ENCODE measurements at places on chromosomes 3 and 15.

GRCh38 chr3:98322101-98322500 is 31.6 kb upstream of the OR5K4 start:
- no peak for DNase-seq

- no peak for DNase-seq
Observed at GRCh38 chr15:51499379-51499976, 123.1 kb downstream of the DMXL2 start.

GRCh38 chr15:53835309-53835708 is 75.8 kb upstream of the WDR72 start:
- DNase-seq: no peak

- DNase-seq: no peak
Observed at GRCh38 chr3:48826451-48826850, 21.2 kb downstream of the PRKAR2A start.

GRCh38 chr15:85771781-85772445 is 22.8 kb downstream of the KLHL25 start:
- DNase-seq: no peak

DNA sequence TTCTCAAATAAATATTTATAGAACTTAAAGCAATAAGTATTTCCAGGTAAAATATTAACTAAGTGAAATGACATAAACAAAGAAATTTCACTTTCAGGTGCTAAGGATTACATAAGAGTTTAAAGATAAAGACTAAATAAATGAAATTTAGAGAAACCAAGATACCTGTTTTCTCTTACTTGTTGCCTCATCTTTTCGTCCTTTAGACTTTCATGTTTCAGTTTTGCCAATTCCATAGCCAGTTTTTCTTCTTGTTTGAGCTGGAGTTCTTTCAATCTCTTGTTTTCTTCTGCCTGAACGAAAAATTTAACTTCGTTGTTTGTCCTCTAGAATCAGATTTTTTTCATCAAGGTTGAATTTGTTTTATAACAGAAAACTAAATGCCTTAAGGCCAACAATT is 8.7 kb downstream of the MNS1 start:
- DNase-seq: no peak

DNA sequence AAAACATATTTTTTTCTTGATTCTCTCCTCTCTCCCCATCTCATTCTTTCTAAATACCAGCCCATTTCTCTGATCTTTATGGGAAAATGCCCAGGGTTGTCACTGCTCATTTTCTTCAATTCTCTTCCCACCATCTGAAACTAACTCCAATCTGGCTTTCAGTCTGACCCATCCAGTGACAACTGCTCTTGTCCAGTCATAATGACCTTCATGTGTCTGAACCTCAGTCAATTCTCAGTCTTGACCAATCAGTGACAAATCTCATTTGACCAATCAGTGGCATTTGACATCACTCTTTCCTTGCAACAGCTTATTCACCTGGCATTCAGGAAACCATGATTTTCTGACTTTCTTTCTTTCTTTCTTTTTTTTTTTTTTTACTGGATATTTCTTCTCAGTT is 15.1 kb downstream of the VEPH1 start:
- no peak for DNase-seq

DNA sequence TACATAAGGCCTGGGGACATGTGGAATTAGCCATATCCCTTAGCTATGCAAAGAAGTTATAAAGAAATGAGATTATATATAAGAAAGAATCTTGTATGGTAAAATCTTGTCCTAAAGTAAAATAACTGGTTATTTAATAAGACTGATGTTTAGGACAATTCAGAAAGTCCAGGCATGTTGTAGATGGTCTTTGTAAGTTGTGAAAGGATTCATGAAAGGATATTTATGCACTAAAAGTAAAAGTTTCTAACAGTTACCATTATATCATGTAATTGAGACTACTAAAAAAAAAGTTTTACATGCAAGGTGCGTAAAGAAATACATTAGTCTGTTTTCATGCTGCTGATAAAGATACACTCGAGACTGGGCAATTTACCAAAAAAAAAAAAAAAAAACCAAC is 146.3 kb downstream of the FMN1 start:
- DNase-seq: no peak

- DNase-seq: no peak
Observed at GRCh38 chr3:17905996-17906395, 163.6 kb upstream of the TBC1D5 start.

- DNase-seq: peak; percentile 59
Observed at GRCh38 chr3:52682016-52682415, 3.7 kb downstream of the PBRM1 start.

GRCh38 chr3:149234671-149235245 is 13.1 kb upstream of the CP start:
- DNase-seq: no peak

GRCh38 chr3:66195347-66195783 is 25.4 kb upstream of the SLC25A26 start:
- DNase-seq: peak; percentile 48

DNA sequence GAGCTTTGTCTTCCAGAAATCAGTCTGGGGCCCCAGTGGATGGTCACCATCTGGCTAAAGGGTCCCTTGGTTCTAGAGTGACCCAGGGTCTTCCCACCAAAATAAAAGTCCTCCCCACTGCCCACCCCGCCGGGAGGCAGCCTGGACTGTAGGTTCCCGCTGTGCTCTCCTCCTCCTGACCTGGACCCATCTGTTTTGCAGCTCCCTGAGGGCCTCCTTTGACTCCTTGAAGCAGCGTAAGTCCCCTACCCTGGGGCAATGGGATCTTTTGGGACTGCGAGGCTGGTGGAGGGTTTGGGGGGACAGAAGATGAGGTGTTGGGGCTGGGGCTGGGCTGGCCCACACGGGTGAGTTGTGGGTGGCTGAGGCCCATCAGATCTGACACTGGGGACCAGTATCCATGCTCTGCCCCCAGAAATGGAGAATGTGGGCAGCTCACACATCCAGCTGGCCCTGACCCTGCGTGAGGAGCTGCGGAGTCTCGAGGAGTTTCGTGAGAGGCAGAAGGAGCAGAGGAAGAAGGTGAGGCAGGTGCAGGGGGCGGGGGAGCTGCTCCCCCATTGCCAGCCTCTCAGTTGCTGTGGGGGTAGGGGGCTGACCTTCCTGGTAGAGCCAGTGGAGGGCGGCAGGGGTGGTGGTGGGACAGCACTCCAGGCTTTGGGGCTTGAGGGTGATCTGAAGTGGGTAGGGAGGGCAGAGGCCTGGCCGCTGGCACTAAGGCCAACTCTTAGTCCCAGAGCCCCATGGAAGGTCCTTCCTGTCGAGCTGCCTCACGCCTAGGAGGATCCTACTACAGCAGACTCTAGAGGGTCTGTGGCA is 30.4 kb downstream of the PSTPIP1 start:
- DNase-seq: no peak

All from muscle of back (tissue), 13 donors.